Activated T-helper 1 cell treated with anti-CD3 and anti-CD28 coated beads, Interleukin-12 subunit alpha, Interleukin-12 subunit beta, Interleukin-2, Interleukin-4 antibody, amounts not matched to agents 30 ng/mL and 10 ng/mL and 1 ng/mL, durations not matched to agents 14 hours and 24 hours and 36 hours (primary cell): ENCODE measurements at places on chromosomes 2 and 18. TPM values are rescaled to one million over a fixed set of nuclear protein-coding genes. Genes with fewer than 3 reads are reported as not detected.

GRCh38 chr18:10989486-10989885, 159.9 kb downstream of the PIEZO2 start:
- no peaks in the 10 kb centered on the region for H3K4me1 ChIP-seq
- H3K27me3 ChIP-seq = no peaks in the 10 kb centered on the region
- H3K36me3 ChIP-seq = no peaks in the 10 kb centered on the region
- no peak overlapping the region for H3K27ac ChIP-seq
- DNase-seq = no peak

DNA sequence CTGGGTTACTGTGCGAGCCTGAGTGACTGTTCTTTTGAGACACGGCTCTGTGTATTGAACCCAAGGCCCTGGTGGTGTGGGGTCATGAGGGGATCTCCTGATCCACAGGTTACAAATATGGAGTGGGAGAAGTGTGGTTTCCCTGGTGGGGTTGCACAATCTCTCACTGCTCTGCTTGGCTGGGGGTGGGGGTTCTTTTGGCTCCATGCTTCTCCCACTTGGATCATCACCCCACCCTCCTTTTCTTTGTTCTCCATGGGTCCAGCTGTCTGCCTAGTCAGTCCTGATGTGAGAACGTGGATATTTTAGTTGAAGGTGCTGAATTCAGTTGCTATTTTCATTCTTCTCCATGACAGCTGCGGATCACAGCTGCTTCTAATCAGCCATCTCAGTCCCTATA, 37.8 kb downstream of the AGPS start:
- H3K27me3 ChIP-seq = no peaks in the 10 kb centered on the region
- DNase-seq = no peak
- peaks cover 8% of the 10 kb centered on the region for H3K4me1 ChIP-seq
- H3K4me3 ChIP-seq = no peak overlapping the region
- no peak overlapping the region for H3K27ac ChIP-seq

- no peaks in the 10 kb centered on the region for H3K4me1 ChIP-seq
- H3K36me3 ChIP-seq = no peaks in the 10 kb centered on the region
- no peak overlapping the region for H3K4me3 ChIP-seq
- DNase-seq = no peak
Measured at GRCh38 chr2:237012577-237013267, 73.0 kb upstream of the COPS8 start.

DNA sequence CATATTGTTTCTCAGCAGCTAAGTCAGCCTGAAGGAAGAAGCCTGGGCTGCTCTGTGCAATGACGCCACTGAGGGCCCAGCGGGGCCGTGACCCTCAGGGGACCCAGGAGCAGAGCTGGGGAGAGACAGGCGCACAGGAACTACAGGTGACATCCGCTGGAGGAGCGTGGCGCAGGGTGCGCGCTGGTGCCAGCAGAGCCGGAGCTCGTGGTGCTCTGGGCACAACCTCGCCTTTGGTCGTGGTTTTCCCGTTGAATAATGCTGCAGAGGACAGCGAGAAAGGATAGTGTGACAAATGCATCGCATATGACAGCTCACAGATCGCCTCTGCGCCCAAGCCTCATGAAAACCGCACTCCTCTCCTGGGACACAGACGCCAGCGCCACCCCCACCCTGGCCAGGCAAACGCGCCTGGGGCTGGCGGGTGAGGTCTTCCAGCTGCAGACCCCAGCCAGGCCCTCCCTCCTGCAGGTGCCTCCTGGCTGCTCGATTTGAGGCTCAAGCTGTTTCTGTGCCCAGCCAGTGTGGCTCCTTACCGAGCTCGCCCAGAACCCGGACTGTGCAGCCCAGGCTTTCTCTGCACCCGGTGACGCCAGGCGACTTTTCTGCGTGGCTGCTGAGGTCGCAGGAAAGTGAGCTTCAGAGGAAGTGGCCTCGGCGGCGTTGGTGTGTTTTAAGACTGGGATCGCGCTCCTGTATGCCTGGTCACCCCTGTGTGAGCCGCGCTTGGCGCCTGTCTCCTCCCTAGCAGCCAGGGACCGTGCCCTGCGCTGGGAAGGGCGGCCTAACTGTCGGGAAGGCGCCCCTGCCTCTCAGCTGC, 583.1 kb upstream of the HS6ST1 start:
- no peaks in the 10 kb centered on the region for H3K36me3 ChIP-seq
- no peak overlapping the region for H3K27ac ChIP-seq
- no peak for DNase-seq
- no peaks in the 10 kb centered on the region for H3K27me3 ChIP-seq

- peaks cover 13% of the 10 kb centered on the region for H3K4me1 ChIP-seq
- peaks cover 4% of the 10 kb centered on the region for H3K27me3 ChIP-seq
- peak; percentile 1 for DNase-seq
Measured at GRCh38 chr18:56112013-56112749, 524.2 kb upstream of the TCF4 start.

- DNase-seq = no peak
- H3K4me3 ChIP-seq = no peak overlapping the region
- no peak overlapping the region for H3K27ac ChIP-seq
- no peaks in the 10 kb centered on the region for H3K36me3 ChIP-seq
Measured at GRCh38 chr2:35347561-35347960, 1008.0 kb upstream of the CRIM1 start.

GRCh38 chr2:15860760-15861159, 79.6 kb upstream of the MYCN start:
- H3K27ac ChIP-seq = no peak overlapping the region
- H3K4me3 ChIP-seq = no peak overlapping the region
- H3K36me3 ChIP-seq = no peaks in the 10 kb centered on the region
- no peaks in the 10 kb centered on the region for H3K4me1 ChIP-seq
- peaks cover 3% of the 10 kb centered on the region for H3K27me3 ChIP-seq

GRCh38 chr2:206820807-206821206, 55.4 kb downstream of the FASTKD2 start:
- H3K36me3 ChIP-seq = no peaks in the 10 kb centered on the region
- no peaks in the 10 kb centered on the region for H3K4me1 ChIP-seq
- DNase-seq = no peak
- no peak overlapping the region for H3K4me3 ChIP-seq

DNA sequence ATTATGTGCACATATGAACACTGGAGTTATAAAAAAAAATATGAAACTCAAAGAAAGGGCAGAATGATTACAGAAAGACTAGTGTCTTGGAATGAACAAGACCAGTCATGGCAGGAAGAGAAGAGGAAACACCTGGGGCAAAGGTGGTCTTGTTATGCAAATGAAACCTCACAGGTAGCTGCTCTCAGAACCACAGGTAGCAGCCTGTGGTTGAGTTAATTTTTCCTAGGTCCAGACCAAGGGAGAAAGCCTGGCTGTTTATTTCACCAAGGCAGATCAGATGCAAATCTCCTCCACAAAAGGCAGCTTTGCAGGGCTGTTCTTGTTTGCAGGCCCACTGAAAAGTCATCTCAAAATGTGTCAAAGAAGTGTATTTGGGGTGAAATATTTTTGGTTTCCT, 785.8 kb downstream of the RNF144A start:
- peaks cover 12% of the 10 kb centered on the region for H3K4me1 ChIP-seq
- H3K4me3 ChIP-seq = no peak overlapping the region
- H3K36me3 ChIP-seq = peaks cover 3% of the 10 kb centered on the region
- no peaks in the 10 kb centered on the region for H3K27me3 ChIP-seq
- H3K27ac ChIP-seq = no peak overlapping the region
- no peak for DNase-seq

- H3K4me1 ChIP-seq = no peaks in the 10 kb centered on the region
- no peak overlapping the region for H3K27ac ChIP-seq
- no peak overlapping the region for H3K4me3 ChIP-seq
- peaks cover 3% of the 10 kb centered on the region for H3K27me3 ChIP-seq
- no peak for DNase-seq
- H3K36me3 ChIP-seq = peaks cover 8% of the 10 kb centered on the region
Measured at GRCh38 chr2:201483342-201483741, 31.8 kb downstream of the STRADB start.

DNA sequence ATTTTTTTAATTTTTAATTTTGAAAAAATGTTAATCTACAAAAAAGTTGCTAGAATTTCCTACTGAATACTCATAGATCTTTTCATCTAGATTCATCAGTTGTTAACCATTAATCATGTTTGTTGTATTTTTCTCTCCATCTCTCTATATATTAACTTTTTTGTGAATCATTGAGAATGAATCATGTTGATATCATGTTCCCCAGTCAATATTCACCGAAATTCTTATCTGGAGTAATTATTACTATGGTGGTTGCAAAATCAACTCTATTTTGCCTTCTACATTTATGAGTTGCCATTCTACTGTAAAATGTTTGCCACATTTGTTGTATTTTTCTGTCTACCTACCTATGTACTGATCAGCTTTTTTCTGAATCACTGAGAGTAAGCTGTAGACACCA, 154.0 kb downstream of the SPP2 start:
- no peaks in the 10 kb centered on the region for H3K4me1 ChIP-seq
- H3K36me3 ChIP-seq = no peaks in the 10 kb centered on the region
- H3K4me3 ChIP-seq = no peak overlapping the region
- peaks cover 7% of the 10 kb centered on the region for H3K27me3 ChIP-seq
- no peak for DNase-seq
- H3K27ac ChIP-seq = no peak overlapping the region

DNA sequence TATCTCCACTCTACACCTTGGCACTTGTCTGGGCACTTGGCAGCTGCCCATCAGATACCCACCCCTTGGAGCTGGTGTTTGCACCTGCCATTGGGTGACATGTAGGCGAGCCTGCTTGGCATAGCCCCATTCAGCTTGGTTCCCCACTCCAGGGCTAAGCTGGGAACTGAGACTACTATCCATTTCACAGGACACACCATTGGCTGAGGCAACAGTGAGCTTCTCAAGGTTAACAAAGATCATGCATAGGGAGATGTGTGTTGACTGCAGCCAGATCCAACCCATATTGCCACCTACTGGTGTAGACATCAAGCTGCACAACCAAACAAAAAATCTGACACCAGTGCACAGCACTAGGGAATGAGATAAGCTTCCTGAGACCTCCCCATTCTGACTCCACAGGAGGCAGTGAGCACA, 1389.8 kb upstream of the TMEFF2 start:
- H3K27me3 ChIP-seq = no peaks in the 10 kb centered on the region
- DNase-seq = no peak
- H3K4me3 ChIP-seq = no peak overlapping the region
- H3K27ac ChIP-seq = no peak overlapping the region
- H3K4me1 ChIP-seq = no peaks in the 10 kb centered on the region

DNA sequence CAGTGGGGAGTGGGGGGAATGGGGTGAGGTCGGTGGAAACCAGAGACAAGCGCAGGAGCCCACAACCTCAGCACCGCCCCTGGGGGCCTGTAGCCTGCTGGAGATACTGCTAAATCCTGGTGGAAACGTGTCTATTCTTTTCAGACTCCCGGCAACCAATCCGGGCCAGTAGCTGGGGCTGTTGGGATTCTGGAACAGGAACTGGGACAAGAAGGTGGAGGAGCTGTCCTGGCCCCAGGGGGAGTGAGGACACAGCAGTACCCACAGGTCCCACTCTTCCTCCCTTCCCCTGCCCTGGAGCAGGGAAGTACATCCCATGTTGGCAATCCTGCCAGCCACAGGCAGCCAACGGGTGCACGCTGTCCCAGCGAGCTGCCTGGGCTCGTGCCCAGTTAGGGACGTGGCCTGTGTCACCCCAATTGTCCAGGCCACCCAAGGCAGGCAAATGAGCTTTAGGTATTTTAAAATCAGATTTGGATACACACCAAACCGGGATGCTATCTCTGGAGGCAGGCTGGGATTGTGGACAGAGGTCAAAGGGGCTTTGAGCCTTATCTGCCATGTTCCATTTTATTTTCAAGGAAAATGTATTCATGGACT, 51.8 kb downstream of the HS1BP3 start:
- H3K27me3 ChIP-seq = no peaks in the 10 kb centered on the region
- H3K4me3 ChIP-seq = no peak overlapping the region
- no peak for DNase-seq
- no peak overlapping the region for H3K27ac ChIP-seq
- H3K4me1 ChIP-seq = peaks cover 9% of the 10 kb centered on the region
- no peaks in the 10 kb centered on the region for H3K36me3 ChIP-seq

GRCh38 chr2:32417659-32418058, 60.8 kb downstream of the BIRC6 start:
- no peak for DNase-seq
- H3K4me3 ChIP-seq = no peak overlapping the region
- no peaks in the 10 kb centered on the region for H3K27me3 ChIP-seq
- peaks cover 29% of the 10 kb centered on the region for H3K36me3 ChIP-seq

DNA sequence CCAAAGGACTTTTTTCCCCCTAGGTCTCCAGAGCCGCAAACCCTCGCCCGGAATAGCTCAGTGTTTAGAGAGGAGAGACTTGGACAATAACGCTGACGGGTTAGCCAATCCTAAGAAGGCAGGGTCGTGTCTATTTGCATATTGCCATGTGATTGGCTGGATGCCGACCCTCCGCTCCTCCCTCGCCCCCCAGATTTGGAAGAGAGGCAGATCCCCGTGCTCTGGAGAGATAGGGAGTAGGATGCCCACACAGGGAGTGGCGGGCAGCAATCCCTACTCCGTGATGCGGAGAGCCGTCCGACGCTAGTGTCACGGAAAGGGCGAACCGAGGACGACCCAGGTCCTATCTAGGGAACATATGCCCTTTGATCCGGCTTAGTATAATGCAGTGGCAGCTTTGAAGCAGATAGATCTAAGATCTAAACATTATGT, 1.4 kb downstream of the WNT6 start:
- no peak overlapping the region for H3K27ac ChIP-seq
- no peaks in the 10 kb centered on the region for H3K4me1 ChIP-seq
- H3K4me3 ChIP-seq = no peak overlapping the region
- H3K27me3 ChIP-seq = peaks cover 70% of the 10 kb centered on the region
- H3K36me3 ChIP-seq = no peaks in the 10 kb centered on the region
- DNase-seq = no peak

- peaks cover 7% of the 10 kb centered on the region for H3K4me1 ChIP-seq
- no peak for DNase-seq
- H3K27ac ChIP-seq = no peak overlapping the region
- H3K27me3 ChIP-seq = no peaks in the 10 kb centered on the region
Measured at GRCh38 chr18:35114305-35114704, 73.1 kb downstream of the MAPRE2 start.

Gene CHRNG
- total RNA-seq = not detected in 2 replicates

Gene CPO
- total RNA-seq = not detected in 2 replicates

Gene CIB4
- total RNA-seq = not detected in 2 replicates

Gene LRRC30
- not detected in 2 replicates for total RNA-seq

Gene DPP4
- total RNA-seq = 94.4 and 99.9 TPM in 2 replicates

Gene G6PC2
- total RNA-seq = not detected in 2 replicates

Gene EGR4
- 1.9 TPM in 2 replicates for total RNA-seq

Gene CTDP1
- total RNA-seq = 45.9 and 47.2 TPM in 2 replicates
